Fibroblast of skin of left quadriceps (primary cell): ENCODE measurements at places on chromosomes 12 and 14.

DNA sequence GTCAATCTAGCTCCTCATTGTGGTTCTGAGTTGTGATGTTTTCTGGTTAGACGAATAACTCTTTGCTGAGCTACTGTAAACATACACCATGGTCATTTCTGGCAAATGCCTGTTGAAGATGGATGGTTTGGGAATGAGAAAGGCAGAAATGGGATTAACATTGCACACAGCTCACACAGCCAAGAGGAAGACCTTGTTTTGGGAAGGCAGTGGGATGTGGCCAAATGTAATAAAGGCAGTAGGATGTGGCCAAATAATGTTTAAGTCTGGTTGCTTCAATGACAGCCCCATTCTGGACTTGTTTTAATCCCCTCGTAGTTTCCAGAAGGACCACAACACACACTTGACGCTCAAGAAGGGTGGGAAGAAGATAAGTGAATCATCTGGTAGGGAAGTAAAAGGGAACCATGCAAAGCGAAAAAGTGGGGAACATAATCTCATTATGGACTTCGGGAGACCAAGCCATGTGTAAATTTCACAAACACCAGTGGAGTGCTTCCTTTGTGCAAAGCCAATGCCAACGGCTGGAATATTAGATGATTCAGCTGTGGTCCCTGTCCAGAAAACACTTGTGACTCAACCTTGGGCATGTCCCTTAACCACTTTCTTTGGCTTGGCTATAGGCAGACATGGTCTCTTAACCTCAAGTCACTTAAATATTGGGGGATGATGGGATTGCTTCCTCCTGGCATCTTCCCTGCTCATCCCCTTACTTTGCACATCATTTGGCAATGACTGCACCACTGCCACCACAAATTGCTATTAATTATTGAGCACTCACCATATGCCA is 284.4 kb upstream of the CRY1 start:
- DNase-seq, result no peak

GRCh38 chr12:32183650-32184049 is 77.0 kb downstream of the BICD1 start:
- no peak for DNase-seq

- no peak for DNase-seq
Measured at GRCh38 chr14:55754871-55755270, 174.9 kb downstream of the KTN1 start.

DNA sequence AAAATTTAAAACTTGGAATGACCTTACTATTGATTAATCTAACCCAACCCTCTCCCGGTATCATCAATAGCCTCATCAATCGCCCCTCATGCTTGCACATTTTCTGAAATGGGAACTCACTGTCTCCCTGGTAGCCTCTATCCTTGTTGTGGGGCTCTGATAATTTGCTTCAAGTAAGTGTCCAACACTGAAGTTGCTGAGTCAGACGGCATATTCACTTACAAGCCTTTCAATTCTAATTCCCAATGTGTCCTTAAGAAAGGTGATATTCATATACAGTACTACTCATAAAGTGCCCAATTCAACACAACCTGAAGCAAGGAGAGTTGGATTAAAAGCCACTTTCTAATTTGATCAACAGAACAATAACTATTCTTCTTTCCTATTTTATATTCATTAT is 1146.1 kb upstream of the TMEM132C start:
- no peak for DNase-seq

DNA sequence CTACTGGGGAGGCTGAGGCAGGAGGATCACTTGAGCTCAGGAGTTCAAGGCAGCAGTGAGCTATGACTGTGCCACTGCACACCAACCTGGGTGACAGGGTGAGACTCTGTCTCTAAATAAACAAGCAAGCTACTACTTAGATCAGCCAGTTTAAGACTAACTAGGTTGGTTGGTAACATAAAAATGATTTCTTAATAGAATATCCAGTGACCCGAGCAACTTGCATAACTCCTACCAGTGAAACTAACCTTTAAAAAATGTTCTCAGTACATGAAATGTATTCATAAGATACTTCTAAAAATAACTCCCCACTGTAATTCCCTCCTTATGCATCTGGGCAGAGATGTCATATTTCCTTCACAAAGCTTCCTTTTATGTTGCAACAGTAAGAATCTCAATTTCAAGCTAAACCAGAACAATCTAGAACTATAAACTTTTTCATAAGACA is 15.9 kb downstream of the TAOK3 start:
- peak; percentile 79 for DNase-seq

DNA sequence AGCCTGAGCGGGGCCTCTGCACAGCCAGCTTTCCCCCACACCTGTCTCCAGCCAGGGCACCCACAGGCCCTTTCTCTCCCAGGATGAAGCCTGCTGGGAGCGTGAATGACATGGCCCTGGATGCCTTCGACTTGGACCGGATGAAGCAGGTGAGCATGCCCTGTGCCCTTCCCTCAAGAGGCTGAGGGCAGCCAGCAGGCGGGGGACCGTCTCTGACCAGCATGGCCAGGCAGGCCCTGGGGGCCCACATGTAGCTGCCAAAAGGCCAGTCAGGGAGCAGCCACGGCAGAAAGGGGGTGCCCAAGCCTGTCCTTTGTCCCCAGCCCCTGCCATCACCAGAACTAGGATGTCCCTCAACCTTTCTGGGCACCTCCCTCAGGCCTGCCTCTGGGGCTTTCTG is 18.3 kb downstream of the DEGS2 start:
- no peak for DNase-seq

DNA sequence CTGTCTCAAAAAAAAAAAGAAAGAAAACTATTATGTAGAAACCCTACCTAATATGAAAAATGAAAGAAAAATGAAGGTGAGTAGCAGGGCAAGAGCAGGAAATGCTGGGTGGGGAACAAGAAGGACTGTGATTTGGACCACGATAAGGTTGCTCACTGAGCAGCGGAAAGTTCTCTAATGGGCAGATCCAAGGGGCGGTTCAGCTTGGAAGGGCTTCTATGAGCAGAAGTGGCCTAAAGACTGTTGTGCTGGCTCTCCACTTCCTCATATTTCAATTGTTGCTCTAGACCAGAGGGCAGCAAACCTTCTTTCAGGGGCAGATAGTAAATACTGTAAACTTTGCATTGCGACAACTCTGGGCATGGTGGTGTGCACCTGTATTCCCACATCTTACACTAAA is 16.3 kb upstream of the NFYB start:
- DNase-seq, result no peak

DNA sequence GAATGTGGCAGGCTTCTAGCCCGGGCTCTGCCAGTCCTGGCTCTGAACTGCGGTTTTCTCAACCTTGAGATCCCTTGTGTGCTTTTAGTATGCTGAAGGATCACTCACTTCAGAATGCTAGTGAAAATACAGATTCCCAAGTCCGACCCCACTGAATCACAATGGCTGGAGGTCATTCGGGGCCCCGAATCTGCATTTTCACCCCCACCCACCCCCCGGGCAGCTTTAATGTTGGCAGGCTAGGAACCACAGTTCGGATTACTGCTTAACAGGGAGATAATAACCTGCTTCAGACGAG is 573 bp upstream of the SUSD6 start:
- DNase-seq, result no peak

- DNase-seq, result no peak
Measured at GRCh38 chr12:51051787-51052186, 3.7 kb downstream of the LETMD1 start.

- DNase-seq, result no peak
Measured at GRCh38 chr14:67387195-67387594, 24.8 kb downstream of the PLEK2 start.

DNA sequence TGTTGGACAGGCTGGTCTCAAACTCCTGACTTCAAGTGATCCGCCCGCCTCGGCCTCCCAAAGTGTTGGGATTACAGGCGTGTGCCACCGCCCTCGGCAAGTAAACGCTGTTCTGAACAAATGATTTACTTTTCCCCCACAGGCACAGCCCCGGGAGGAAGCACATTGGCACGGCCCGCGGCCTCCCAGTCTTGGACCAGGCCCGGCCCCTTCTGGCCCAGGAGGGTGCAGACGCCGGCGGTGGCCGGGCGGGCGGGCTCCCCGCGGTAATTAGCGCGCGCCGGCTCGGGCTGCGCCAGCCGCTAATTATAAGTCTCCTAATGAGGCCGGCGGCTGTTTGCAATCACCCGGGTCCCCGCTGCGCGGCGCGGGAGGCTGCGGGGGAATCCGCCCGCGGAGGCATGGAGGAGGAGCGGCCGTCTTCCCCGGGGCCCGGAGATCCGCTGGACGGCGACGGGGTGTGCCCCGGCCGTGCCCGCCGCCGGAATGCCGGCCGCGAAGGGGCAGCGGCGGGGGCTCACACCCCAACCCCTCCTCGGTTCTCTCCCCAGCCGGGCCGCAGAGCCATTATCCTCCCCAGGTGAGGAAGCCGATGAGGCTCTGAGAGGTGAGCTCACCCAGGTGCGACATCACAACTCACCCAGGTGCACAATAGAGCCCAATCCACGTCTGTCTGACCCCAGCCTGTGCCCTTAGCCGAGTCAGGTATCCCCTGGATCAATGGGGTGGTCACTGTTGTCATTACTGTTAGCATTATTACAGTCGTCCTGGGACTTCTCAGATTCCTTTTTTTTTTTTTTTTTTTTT is 3.3 kb upstream of the POP5 start:
- DNase-seq, result no peak

DNA sequence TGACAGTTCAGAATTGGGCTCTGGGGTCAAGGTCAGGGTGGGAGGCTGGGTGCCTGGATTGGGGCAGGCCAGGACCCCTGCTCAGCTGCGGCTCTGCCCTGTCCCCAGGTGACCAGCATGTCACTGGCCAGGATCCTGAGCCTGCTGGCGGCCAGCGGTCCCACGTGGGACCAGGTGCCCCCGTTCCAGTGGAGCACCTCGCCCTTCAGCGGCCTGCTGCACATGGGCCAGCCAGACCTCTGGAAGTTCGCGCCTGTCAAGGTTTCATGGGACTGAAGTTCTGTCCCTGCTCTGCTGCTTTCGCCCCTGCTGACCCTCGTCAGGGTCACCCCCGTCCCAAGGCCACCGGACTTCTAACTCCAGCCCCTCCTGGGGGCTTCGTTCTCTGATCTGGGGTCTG is 15.3 kb downstream of the SDS start:
- no peak for DNase-seq

- DNase-seq, result no peak
Measured at GRCh38 chr14:101125719-101126651, 222.5 kb upstream of the RTL1 start.

DNA sequence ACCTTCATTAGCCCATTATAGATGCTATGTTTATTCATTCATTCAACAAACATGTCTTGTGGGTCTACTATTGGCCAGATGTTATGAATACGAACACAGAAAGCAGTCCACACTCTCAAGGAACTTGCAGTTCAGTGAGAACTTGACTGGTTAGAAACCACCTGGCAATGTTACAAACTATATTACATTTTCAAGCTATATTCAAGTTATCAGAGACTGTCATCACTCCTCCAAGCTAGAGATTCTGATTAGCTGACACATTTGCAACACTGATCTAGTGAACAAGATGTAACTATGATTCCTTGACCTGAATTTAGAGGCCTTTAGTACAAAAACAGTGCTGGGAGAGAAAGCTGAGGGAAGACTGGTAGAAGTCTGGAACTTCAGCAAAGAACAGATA is 170.7 kb upstream of the EEA1 start:
- DNase-seq, result no peak

DNA sequence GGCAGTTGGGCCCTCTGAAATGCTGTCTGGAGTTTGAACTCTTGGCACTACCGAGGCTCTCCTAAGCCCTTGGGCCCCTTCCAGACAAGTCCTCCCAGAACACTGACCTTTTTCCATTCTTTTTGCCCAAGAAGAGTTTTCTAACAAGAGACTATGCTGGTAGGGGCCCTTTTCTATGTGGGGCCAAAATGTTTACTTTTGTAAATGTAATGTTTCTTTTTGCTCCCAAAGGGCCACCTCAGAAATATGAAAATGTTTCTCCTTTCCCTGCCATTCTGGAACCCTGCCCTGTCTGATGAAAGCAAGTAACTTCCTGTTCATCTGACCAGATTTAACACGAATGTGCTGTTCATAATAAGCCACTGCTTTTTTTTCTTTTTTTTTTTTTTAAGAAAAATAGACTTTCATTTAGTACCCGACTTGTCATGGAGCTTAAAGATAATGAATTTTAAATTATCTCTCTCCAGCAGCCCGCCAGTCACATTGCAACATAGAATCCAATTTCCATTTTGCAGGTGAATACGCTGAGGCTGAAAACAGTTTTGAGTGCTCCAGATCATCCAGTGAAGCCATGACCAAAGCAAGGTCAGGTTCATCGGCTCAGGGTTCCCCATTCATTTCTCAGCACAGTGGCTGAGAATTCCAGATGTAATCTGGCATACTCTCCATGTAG is 169.9 kb downstream of the DPF3 start:
- no peak for DNase-seq

DNA sequence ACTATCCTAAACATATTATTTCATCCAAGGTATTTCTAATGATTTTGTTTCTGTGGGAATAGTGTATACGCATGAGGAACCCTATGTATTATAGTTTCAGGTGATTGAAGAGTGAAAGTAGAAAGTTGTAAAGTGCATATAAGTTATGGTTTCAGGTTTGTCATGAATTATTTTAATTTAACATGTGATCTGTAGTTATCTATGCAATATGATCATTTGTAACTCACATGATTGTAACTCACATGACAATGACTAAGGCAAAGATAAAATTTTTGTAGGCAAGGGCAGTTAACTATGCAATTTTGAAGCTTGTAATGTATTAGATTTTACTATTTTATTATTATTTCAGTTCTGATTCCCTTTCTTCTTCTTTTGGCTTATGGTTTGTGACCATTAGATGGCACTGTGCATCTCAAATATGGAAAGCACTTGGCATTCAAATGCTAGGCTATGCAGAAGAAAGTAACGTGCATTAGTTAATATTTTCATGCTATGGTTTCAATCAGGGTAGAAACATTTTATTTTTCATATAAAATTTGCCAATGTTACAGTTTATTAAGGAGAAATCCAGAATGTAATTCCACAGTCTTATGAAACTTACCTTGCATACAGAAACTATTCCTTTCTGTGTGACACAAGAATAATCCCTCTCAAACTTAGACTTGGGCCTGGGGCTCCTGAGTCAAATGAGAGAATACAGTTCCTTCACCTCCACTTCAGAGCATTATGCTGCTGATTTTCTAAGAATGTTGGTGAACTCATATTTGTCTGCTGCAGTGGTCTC is 15.8 kb upstream of the TMEM30B start:
- no peak for DNase-seq

DNA sequence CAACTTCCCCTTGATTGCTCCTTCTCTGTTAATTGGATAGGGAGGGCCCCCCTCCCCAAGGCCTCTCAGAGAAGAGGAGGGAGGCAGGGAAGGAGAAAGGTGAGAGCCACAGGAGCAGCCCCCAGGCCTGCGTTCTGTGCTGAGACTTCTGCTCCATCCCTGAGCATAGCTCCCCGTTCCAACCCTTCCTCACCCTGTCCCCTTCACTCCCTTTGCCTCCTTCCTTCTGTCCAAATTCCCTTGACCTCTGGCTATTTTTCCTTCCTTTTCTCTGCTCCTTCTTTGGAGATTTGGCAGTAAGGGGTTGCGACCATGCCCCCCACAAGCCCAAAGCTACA is 788 bp upstream of the ASIC1 start:
- no peak for DNase-seq

GRCh38 chr12:34335819-34336262 is 313.5 kb downstream of the ALG10 start:
- no peak for DNase-seq

GRCh38 chr12:112839386-112839972 is 47.9 kb downstream of the RPH3A start:
- peak; percentile 18 for DNase-seq
